ENCODE measurements at places on chromosomes 1 and 21.

- no peak for DNase-seq
Measured at GRCh38 chr1:211708006-211708405, 32.6 kb upstream of the NEK2 start.

- no peak for DNase-seq
Measured at GRCh38 chr1:30229557-30229956, 493.8 kb downstream of the MATN1 start.

GRCh38 chr1:228367798-228368791 is 38.5 kb downstream of the TRIM11 start:
- no peak for DNase-seq

- no peak for DNase-seq
Measured at GRCh38 chr21:35138665-35139381, 89.7 kb upstream of the RUNX1 start.

- no peak for DNase-seq
Measured at GRCh38 chr1:27529704-27530018, 39.7 kb upstream of the WASF2 start.

DNA sequence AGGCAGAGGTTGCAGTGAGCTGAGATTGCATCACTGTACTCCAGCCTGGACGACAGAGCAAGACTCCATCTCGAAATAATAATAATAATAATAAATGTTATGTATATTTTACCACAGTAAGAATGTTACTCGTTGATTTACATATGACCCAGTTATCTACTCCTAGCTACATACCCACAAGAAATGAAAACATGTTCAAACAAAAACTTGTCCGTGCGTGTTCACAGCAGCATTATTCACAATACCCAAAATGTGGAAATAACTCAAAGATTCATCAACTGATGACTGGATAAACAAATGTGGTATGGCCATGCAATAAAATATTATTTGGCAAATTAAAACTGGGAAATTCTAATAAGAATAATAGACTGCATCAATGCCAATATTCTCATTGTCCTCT is 31.7 kb upstream of the ENSA start:
- DNase-seq, result no peak

GRCh38 chr1:36420409-36420808 is 22.7 kb upstream of the LSM10 start:
- no peak for DNase-seq

DNA sequence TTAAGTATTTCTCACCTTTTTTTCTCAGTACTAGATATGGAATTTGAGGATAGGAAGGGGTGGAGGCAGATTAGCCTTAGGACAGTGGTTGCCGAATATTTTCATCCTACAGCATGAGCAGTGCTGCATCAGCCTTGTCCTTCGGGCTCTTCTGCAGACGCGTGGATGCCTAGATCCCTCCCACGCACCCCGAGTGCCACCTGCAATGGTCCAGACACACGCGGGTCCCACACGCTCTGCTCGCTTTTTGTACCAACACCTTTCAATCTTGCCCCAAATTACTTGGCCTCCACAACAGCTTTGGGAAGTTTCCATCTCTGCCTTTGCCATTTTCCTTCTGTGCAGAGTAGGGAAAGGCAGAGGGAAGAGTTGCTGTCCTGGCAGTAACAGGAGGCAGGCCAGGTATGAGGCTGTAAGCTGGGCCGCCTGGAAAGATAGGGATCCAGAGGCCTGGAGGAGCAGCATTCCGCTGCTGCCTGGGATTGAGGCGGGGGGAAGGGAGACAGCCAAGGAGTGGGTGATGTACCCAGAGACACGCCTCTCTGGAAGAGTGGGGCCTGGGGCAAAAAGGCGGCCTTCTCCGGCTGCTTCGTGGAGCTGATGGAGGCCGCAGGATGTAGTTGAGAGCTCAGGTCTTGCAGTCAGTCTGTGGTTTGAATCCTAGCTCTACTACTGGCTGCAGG is 467.7 kb downstream of the KIF26B start:
- DNase-seq, result no peak

DNA sequence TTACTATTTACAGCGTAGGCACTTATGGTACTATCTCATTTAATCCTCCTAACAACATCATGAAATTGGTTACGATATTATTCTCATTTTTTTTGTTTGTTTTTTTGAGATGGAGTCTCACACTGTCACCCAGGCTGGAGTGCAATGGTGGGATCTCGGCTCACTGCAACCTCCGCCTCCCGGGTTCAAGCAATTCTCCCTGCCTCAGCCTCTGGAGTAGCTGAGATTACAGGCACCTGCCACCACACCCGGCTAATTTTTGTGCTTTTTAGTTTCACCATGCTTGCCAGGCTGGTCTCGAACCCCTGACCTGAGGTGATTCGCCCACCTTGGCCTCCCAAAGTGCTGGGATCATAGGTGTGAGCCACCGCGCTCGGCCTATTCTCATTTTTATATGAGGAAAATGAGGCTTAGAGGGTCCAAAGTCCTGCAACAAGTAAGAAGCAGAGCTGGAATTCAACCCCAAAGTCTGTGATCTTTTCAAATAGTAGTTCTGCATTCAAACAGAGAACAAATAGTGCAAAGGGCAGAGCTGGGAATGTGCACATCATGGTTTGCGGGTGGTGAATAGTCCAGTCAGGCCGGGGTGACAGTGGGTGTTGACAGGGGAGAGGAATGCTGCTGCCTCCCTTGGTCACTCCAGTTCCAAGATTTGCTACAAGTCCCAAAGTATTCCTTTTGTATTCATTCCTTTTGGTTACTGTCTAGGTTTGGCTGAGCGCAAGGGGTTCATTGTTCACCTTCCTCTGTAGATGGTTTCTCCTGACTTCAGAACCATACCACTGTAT is 4.6 kb downstream of the PRUNE1 start:
- peak; percentile 30 for DNase-seq
